ENCODE measurements at places on chromosomes 7 and 10.

- DNase-seq: no peak
These were observed 59.3 kb upstream of the TMEM72 start for GRCh38 chr10:44851881-44852280.

DNA sequence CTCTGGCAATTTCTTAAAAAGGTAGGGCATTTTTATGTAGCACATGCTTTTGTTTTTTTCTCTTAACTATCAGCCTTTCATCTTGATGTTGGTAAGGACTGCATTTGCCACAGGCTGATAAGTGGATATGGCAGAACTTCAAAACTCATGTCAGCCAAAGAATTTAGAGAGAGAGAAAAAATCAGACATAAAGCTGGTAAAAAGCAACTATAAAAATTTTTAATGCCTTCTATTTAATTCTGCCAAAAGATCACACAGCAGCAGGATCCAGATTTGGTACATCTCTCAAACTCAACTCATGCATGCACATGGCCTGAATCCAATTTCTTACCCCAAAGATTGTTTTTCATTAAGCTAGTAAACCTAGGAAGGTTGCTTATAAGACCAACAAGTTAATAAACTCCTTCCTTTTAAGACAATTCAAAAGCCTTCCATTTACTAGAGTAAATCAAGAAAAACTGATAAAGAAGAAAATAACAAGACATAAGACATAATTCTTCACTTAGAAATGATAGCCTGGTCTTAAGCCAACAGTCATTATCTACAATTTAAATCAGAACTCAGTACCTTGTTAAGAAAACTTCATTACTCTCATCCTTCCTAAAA is 69.3 kb downstream of the GLI3 start:
- peak; percentile 29 for DNase-seq

- DNase-seq: no peak
These were observed at the start of gene ZP3 for GRCh38 chr7:76424413-76425111. Gene ZP3, plus strand, starts transcription at chr7:76424950. Its CDS starts 15 bp downstream, at chr7:76424965.

DNA sequence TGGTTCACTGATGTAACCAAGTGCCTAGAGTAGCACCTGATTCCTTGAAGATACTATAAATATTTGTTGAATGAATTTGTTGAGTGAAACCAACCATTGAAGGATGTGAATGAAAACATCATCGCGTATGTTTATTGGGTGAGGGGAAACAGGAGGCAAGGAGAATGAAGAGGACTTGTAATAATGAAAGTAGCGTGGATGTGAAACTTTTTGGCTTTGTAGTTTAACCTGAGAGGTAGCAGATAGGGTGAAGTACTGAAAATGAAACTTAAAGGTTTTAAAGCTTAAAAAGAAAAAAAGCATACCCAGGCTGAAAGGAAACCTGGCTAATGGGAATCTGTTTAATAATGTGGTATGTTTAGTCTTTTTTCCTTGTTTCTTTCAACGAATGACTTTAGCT is 5.2 kb downstream of the CCNY start:
- DNase-seq: no peak

DNA sequence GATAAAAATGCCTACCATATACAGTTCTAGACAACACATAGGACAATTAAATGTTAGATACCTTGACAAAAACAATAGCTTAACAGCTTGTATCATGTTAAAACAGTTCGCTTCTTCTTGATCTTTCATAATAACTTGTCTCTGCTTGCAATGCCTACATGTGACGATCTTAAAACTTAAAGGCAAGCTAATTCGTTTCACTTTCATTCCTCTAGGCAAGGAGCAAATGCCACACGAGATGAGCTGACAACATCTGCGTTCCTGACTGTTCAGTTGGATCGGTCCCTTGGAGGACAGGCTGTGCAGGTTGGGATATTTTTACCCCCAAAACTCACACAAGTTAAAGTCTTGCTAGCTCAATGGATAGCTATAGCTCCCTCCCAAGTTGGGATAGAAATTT is 51.6 kb upstream of the ARL4A start:
- DNase-seq: peak; percentile 49

GRCh38 chr10:30691639-30692015 is 62.1 kb upstream of the LYZL2 start:
- DNase-seq: peak; percentile 79

DNA sequence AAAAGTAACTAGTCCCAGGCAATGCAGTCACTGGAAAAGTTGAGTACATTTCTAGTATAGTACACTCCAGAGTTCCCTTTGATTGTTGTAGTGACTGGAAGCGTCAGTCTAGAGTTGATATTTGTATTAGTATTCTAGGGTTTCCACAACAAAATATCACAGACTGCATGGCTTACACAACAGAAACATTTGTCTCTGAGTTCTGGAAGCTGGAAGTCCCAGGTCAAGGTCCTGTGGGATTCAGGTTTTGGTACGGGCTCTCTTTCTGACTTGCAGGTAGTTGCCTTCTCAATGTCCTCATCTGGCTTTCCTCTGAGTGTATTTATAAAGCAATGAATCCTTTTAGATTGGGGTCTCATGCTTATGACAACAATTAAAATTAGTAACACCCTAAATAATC is 1119.1 kb upstream of the PHF14 start:
- no peak for DNase-seq

Measured in EH (cell line).